ENCODE measurements at places on chromosomes 12 and 14. TPM values are rescaled to one million over a fixed set of nuclear protein-coding genes. Genes with fewer than 3 reads are reported as not detected.

- DNase-seq, result no peak
Measured at GRCh38 chr14:74299061-74299545, 3.6 kb downstream of the ABCD4 start.

- DNase-seq, result no peak
Measured at GRCh38 chr12:71174825-71175224, 17.0 kb upstream of the TSPAN8 start.

The PARP2 gene
- total RNA-seq, result 15.6 TPM

The LALBA gene
- not detected for total RNA-seq

Data from Right ventricle myocardium superior (tissue), 1 donor.